ENCODE measurements at places on chromosomes 12 and 14. TPM values are rescaled to one million over a fixed set of nuclear protein-coding genes. Genes with fewer than 3 reads are reported as not detected.

Gene GXYLT1
- 3.4 TPM for total RNA-seq

- DNase-seq = no peak
These were observed 58.9 kb downstream of the DIO3 start for GRCh38 chr14:101620031-101620788.

Gene L3HYPDH
- total RNA-seq = 6.8 TPM

Gene KIF5A
- total RNA-seq = 314 TPM

DNA sequence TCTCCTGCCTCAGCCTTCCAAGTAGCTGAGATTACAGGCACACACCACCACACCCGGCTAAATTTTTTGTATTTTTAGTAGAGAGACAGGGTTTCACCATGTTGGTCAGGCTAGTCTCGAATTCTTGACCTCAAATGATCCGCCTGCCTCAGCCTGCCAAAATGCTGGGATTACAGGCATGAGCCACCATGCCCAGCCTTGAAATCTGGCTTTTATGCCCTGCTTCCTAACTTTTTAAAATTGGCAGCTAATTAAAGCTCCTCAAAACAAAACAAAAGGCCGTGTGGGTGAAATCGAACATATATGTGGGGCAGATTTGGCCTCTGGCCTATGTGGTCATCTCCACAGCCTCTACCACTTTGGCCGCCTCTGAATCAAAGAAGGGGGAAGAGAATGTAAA is 37.9 kb downstream of the KCTD10 start:
- no peak for DNase-seq

GRCh38 chr12:4557586-4557985 is 4.4 kb upstream of the DYRK4 start:
- DNase-seq = no peak

Measured in glutamatergic neuron (in vitro differentiated cells).